Astrocyte of the spinal cord (primary cell): ENCODE measurements at places on chromosomes 7 and 10.

GRCh38 chr7:54882694-54883093 is 123.7 kb upstream of the SEC61G start:
- DNase-seq = no peak

- DNase-seq = no peak
Measured at GRCh38 chr10:121323443-121323842, 274.8 kb downstream of the FGFR2 start.

DNA sequence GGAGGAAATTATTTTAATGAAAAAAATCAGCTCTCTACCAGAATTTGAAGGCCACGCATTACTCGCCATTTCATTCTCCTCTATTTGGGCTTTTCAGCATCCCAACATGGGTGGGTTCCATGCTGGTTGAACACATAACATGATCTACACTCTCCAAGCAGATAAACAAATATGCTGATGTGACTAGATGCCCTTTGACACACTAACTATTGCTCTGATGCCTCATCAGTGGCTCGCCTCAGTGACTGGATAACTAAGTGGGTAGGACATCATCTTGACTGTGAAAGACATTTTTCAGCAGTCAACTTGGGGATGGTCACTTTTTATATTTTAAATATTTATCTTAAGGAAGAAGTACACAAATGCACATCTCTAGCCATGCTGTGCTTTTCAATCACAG is 113.9 kb upstream of the LAMB4 start:
- DNase-seq = no peak

GRCh38 chr10:71835671-71836595 is 15.1 kb downstream of the PSAP start:
- DNase-seq = peak; percentile 93

- DNase-seq = no peak
Measured at GRCh38 chr10:121080281-121080891, 229.2 kb downstream of the WDR11 start.

DNA sequence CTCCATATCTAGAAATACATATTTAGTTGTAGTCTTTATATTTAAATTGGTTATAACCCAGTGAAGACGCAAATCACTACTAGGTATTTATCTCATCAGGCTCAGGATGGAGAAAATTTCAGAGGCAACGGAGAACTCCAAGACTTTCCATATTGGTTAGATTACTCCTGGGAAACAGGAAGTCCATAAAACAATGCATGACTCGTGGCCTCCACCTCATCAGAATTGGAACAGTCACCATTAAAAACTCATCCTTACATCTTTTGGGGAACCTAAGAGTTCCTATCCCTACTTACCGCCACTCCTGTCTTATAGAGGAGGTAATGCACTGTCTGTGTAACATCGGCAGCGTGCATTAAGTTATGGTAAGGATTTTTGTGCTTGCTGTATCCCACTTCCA is 177.6 kb downstream of the PPP1R17 start:
- no peak for DNase-seq

- DNase-seq = no peak
Measured at GRCh38 chr7:141587304-141587703, 36.1 kb downstream of the AGK start.

GRCh38 chr7:158812684-158813083 is 16.6 kb downstream of the ESYT2 start:
- no peak for DNase-seq

- no peak for DNase-seq
Measured at GRCh38 chr7:23473844-23474093, 3.5 kb upstream of the IGF2BP3 start.

DNA sequence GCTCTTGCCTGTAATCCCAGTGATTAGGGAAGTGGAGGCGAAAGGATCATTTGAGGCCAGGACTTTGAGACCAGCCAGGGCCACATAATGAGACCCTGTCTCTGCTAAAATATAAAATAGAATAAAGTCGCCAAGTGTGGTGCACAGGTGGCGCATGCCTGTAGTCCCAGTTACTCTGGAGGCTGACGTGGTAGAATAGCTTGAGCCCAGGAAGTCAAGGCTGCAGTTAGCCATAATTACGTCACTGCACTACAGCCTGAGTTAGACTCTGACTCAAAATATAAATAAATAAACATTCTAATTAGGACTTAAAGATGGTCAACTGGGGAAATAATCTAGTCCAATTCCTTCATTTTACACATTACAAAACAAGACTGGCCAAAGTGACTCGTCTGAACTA is 768 bp downstream of the CHCHD2 start:
- peak; percentile 79 for DNase-seq

DNA sequence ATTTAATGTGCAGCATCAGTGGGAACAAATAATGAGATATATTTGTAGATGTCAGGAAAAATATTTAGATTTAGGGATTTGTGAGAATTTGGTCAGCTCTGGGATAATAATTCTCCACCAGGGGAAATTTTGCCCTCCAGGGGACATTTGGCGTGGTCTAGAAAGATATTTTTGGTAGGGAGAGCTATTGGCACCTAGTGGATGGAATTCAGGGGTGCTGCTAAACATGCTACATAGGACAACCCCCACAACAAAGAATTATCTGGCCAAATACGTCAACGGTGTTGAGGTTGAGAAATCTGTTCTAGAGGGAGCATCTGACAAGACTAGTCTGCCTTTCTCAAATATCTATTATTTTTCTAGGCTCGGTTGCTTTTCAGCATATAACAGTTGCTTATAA is 2.1 kb downstream of the ADK start:
- DNase-seq = peak; percentile 25

DNA sequence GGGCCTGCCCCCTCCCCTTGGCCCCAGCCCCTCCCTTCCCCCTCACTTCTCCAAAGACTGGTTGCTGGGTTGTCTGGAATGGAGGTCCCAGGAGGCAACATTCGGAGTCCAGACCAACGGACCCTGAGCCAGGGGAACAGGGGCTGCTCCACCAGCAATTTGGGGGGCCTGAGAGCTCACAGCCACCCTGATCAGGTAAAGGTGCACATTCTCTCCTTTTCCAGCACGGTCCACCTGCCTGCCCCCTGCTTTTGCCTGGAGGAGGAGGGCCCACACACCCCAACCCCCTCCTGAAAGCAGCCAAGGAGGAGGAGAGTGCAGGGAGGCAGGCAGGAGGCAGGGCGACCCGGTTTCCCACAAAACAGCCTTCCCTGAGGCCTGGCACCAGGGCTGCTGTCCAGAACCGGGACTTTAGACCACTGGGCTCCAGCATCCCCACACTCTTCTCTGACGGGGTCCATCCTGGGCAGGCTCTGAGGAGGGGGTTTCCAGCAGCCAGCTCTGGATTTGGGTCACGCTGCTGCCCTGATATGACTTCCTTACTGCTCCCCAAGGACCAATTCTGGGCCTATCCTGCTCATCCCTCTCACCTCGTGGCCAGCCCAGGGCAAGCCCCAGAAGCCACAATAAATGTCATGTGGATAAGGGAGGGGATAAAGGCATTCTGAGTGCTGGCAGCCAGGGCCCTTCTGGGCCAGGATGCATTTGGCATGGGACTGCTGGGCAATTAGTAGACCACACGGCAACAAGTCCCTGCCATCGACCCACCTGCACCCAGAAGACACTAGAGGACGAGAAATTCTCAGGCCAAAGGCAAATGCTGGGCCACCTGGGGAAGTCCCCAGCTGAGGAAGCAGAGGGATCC is 1.1 kb upstream of the CAMK2B start:
- DNase-seq = no peak

GRCh38 chr10:48475943-48476278 is 129.0 kb downstream of the ARHGAP22 start:
- no peak for DNase-seq

GRCh38 chr7:39095875-39096619 is 118.3 kb downstream of the POU6F2 start:
- peak; percentile 8 for DNase-seq

- peak; percentile 13 for DNase-seq
Measured at GRCh38 chr7:32941681-32942414, 15.4 kb upstream of the FKBP9 start.

DNA sequence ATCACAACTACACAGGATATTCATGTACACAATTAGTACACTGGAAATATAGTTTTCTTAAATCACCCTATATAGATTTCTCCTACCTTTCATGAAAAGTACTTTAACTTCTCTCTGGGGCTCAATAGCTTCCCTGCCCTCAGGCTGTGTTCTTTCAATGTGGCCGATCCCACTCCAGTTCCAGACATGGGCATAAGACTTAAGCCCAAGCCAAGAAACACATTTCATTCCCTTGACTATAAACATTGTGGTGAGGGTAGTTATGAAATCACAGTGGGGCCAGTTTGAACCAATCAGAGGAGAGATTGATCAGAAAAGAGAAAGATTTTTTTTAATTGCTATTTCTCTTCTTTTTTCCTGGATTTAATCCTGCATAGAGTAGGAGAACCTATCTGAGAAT is 904.6 kb upstream of the SORCS1 start:
- DNase-seq = no peak

- no peak for DNase-seq
Measured at GRCh38 chr7:29574659-29575058, 11.0 kb downstream of the PRR15 start.

DNA sequence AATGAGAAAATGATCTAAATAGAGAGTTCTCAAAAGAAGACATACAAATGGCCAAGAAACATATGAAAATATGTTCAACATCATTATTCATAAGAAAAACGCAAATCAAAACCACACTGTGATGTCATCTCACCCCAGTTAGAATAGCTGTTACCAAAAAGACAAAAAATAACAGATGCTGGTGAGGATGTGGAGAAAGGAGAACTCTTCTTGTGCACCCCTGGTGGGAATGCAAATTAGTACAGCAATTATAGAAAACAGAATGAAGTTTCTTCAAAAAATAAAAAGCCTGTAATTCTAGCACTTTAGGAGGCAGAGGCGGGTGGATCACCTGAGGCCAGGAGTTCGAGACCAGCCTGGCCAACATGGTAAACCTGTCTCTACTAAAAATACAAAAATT is 199.3 kb downstream of the PARD3 start:
- DNase-seq = peak; percentile 18

DNA sequence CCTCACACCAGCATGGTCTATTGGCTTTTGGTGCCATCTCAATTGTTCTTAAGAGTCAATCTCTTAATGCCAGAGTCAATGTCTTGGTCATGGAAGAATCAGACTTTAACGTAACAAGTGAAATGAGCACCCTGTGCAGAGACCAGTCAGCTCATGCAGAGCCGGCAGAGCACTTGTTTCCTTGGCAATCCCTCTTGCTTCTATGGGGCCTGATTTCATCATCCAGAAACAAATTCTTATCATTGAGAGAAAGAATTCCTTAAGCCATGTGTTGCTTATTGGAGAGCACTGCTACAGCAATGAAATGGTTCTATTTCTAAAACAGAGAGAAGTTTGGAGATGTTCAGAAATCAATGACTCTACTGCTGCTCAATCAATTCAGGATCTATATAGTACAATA is 212.8 kb downstream of the IPMK start:
- no peak for DNase-seq

DNA sequence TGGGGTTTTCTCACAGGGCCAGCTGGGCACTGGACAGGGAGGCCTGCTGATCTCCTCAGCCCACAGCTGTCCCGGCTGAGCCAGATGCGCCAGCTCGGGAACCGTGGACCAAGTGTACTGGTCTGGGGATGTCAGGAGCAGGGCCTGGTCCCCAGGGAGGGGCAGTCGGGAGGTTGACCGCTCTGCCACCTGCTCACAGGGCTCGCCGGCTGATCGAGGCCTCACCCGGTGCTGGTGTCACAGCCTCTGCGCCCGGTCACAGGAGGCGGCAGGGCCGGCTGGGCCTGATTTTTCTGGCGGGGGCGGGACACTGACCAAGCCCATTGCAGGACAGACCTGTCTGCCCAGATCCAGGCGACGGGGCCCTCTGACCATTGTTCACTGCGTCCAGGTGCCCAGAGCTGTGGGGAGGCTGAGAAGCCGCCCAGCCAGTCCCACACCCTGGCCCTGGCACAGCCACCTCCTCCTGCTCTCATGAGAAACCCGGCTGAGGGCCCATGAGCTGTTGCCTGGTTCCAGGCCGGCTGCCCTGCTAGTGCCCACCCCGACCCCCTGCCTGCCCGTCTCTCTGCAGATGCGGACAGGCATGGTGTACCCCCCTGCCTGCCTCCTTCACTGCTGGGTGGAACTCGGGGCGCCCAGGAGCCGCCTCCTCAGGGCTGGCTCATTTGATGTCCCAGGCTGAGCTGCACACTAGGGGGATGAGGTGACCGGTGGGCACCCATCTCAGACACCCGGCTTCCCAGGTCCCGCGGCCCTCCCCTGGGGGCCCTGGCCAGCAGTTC is 3.0 kb upstream of the TMEM184A start:
- no peak for DNase-seq

- DNase-seq = peak; percentile 76
Measured at GRCh38 chr7:65798111-65799075, 74.5 kb upstream of the VKORC1L1 start.

DNA sequence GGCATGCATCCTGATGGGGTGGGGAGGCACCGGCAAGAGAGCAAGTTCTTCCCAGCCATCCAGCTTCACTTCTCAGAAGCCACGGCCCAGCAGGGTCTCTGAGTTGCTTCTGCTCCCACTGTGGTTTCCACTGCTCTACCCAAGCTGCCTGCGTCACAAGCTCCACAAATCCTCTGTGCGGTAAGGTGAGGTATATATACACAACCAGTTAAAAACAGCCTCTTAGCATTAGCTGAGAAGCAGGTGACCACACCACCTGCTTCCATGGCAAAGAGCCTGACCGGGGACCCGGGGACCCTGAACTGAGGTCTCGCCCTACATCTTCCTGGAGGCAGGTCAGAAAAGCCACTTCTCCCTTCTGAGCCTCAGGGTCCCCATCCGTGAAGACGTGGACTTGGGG is 46.9 kb upstream of the NPFFR1 start:
- no peak for DNase-seq

DNA sequence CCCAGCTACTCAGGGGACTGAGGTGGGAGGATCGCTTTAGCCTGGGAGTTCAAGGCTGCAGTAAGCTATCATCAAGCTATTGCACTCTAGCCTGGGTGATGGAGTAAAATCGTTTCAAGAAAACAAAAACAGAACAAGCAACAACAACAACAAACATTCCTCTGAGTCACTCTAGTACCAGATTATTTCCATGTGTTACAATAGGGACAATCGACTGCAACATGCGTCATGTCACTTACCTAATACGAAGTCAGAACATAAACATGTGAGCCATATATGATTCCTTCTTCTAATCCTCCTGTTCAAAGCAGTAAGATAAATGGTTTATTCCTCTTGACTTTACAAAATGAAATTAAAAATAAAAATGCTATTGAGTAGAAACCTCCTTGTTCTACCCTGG is 57.3 kb downstream of the ZNF438 start:
- DNase-seq = no peak

GRCh38 chr7:110688908-110689307 is 402.0 kb upstream of the LRRN3 start:
- no peak for DNase-seq
